ENCODE measurements at places on chromosomes 4 and X.
A peak's percentile ranks its signal among the peaks of the same experiment; 100 is the strongest.

DNA sequence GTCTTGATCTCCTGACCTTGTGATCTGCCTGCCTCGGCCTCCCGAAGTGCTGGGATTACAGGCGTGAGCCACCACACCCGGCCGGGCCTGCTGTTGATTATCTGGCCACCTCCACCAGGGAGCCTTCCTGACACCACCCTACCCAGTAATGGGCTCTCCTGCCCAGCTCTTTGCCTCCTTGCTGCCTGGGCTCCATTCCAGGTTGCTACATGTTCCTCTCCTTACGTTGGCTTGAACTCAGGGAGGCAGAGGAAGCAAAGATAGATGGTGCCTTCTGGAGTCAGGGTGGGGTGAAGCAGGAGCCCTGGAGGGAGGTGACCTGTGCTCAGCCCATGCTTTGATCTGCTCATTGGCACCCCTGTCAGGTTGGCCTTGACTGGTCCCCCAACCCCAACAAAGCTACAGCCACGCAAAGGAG, 26.3 kb downstream of the FLNA start:
- no peak for DNase-seq

DNA sequence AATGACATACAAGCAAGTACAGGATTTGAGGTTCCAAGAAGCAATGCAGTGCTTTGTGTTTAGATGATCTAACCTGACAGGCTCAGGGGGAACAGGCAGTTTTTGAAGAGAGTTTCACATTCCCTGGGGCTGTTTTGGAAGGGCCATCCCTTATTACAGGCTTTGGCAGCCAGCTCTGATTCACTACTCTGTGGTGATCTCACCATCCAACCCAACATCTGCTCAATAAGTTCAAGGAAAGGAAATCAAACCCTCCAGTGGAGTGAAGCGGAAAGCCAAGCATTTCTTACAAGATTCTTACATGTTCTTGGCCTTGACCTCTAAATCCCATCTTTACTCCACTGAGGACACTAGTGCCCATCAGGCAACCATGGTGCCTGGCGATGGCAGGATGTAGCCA, 7.5 kb downstream of the IDS start:
- DNase-seq: no peak

DNA sequence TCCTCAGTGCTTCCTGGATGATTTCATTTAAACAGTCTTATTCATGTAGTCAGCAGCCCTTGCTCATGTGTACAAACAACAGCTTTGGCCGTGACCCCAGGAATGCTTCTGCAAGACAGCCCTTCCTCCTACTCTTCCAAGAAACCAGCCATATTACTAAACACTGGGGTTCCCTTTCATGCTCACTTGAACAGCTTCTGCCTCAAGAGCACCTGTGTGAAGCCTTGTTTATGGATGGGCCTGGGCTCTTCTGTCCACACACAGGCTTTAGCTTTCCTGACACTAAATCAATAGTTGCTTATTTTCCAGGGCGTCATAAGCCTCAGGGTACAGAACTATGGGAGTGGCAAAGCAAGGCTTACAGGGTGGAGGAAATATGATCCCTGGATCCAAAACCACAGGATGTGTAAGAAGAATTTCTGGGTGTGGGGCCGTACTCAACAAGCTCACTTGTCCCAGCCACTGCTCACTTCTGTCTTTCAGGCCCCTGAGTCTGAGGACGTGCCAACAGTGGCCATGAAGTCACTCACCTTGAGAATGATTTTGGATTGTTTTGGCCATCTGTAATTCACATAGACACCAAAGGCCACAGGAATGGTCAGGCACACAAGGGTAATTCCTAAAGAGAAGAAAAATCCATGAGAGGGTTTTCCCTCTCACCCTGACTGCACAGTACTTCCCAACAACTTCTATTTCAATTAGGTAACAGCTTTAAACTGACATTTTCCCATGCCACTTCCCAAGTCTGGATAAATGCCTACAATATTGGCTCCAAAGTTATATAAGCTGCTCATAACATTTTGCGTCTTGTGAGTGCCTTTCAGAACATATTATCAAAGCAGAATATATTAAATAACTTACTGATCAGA, 17.7 kb downstream of the SLC10A6 start:
- DNase-seq: no peak

- no peak for DNase-seq
These were observed 21.6 kb downstream of the RBBP7 start for GRCh38 chrX:16848541-16848940.

DNA sequence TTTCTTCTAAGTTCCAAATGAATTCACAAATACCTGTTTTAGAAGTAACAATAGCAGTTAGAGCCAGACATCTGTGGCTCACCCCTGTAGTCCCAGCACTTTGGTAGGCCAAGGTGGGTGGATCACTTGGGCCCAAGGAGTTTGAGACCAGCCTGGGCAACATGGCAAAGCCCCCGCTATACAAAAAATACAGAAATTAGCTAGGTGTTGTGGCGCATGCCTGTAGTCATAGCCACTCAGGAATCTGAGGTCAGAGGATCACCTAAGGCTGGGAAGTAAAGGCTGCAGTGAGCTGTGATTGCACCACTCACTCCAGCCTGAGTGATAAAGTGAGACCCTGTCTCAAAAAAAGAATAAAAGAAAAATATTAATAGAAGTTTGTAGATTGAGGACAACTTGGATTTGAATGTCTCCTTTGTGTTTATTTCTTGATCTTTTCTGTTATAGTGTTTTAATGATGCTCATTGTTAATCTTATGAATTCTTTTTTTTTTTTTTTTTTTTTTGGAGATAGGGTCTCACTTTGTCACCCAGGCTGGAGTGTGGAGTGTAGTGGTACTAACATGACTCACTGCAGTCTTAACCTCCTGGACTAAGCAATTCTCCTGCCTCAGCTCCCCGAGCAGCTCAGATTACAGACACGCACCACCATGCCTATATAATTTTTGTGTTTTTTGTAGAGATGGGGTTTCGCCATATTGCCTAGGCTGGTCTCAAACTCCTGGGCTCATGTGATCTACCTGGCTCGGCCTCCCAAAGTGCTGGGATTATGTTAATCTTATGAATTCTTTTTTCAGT, 30.7 kb upstream of the RAPGEF2 start:
- no peak for DNase-seq

- no peak for DNase-seq
These were observed 1.1 kb downstream of the PRDM8 start for GRCh38 chr4:80198441-80198837.

DNA sequence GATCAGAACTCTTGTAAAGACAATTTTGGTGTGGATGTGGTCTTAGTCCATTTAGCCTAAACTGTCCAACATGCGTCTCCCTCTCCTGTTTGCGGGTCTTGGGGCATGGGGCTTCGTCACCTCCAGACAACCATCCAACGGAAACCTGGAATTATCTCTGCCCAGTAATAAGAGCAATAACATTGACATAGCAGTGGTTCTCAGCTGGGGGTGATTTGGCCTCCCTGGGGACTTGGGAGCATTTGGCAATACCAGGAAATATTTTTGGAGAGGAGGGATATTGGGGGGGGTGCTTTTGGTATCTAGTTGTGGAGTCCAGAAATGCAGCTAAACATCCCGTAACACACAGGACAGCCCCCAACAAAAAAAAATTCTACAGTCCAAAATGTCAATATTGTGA, 47.2 kb downstream of the SEL1L3 start:
- DNase-seq: no peak

GRCh38 chr4:162016991-162017390, 146.8 kb downstream of the FSTL5 start:
- no peak for DNase-seq

DNA sequence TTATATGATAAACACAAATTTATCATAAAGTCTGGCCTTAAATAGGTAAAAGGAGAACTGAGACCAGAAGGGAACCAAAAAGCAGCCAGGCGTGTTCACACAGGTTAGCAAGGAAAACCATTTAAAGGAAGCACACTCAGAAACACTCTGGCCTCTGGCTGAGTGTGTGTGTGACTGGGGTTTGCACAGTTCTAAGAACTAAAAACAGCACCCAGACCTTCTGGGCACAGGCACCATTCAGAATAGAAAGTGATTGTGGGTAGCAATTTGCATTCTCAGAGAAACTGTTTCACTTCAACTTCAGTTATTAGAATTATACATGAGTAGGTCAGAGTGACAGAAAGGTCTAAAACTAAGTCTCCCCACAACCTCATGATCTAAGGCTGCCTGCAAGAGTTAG, 10.0 kb downstream of the GPR82 start:
- DNase-seq: peak; percentile 0

GRCh38 chr4:67684839-67685531, 16.0 kb downstream of the UBA6 start:
- no peak for DNase-seq

DNA sequence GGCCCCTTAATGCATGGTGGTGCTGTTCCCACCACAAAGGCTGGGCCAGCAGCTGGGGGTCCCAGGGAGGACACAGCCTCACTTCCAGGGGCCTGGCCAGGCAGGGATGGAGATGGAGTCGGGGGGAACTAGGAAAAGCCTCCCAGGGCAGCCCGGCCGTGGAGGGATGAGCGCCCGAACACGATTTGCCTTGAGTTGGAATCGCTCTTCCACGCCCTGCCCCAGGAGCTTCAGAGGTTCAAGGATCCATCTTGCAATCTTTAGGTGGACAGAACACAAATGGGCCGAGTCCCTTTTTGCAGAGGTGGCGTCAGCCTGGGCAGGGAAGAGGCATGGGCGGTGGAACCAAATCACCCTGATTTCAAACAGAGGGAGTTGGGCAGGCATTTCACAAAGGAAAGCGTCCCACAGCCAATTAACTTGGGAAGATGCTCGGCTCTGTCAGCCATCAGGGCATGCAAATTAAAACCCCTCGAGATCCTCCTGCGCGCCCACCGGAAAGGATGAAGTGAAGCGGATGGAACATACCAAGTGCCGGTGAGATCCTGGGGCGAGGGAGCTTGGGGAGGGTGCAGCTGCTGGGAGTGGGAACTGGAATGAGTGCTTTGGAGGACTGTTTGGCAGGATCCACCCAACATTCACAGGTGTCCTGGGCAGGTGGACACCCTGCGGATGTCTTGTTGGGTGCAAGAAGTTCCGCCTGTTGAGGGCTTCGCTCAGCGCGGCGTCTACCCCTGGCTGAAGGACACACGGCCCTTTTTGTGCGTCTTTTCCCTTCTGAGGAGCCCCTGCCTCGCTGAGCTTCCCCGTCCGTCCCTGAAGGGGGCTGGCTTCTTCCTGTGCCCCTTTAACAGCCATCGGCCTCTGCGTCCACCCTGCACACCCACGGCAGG, 75.7 kb downstream of the HTRA3 start:
- DNase-seq: no peak

DNA sequence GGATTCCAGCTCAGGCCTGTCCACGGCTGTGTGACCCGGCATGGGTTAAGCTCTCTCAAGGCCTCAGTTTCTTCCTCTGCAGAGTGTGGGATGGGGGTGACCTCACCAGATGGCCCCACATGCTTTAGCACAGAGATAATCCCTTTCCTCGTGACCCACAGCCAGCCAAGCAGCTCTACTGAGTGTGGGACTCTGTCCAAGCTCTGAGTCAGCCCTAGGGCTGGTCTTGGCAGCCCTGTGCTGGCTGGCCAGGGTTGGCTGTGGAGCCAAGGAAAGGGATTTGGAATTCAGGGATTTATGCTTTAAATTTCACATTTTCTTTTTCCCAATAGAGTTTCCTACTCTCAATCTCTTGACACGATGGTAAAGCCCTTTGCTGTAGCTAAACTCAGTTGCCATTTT, 19.7 kb upstream of the SPON2 start:
- no peak for DNase-seq

DNA sequence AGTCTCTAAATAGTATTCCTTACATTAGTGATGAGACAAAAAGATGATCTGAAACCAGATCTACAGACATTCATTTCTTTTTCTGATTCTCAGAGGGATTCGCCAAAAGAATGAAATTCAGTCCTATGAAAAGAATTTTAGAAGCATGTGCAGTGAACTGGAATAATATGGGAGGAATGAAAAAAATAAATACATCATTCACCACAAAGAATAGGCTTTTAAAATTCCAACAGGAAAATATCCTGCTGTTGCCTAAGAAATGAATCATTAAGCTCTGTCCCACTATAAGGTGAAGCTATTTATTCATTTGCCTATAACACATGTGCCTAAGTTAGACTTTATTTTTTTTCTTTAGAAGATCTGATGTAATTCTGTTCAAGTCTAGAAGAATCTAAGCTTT, 165.9 kb downstream of the IL15 start:
- no peak for DNase-seq

- no peak for DNase-seq
These were observed 2.0 kb upstream of the ATRX start for GRCh38 chrX:77788050-77788449.

GRCh38 chr4:156771171-156771837, 200.3 kb downstream of the PDGFC start:
- DNase-seq: no peak

DNA sequence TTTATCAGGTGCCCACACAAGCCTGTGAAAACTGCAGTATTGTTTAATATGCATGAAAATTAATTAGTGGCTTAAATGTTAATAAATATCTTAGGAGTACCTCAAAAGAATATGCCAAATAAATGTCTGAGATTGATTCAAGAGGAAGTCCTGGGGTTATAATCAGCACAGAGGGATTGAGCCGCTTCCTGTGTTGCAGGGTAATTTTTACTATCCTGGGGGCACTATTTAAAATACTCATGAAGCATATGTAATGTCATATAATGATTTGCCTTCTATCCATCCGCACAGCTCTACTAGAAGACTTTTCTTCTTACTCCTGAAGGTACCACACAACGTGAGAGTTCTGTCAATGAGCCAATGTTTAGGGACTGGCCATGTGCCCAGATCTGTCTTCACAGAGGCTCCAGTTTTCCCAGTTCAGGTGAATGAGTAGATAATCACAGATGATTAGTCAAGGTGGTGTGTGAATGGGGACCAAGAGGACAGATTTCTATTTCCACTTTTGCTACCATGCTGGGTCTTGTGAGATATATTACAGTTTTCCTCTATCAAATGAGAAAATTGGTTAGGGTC, 233.3 kb downstream of the USP46 start:
- no peak for DNase-seq

DNA sequence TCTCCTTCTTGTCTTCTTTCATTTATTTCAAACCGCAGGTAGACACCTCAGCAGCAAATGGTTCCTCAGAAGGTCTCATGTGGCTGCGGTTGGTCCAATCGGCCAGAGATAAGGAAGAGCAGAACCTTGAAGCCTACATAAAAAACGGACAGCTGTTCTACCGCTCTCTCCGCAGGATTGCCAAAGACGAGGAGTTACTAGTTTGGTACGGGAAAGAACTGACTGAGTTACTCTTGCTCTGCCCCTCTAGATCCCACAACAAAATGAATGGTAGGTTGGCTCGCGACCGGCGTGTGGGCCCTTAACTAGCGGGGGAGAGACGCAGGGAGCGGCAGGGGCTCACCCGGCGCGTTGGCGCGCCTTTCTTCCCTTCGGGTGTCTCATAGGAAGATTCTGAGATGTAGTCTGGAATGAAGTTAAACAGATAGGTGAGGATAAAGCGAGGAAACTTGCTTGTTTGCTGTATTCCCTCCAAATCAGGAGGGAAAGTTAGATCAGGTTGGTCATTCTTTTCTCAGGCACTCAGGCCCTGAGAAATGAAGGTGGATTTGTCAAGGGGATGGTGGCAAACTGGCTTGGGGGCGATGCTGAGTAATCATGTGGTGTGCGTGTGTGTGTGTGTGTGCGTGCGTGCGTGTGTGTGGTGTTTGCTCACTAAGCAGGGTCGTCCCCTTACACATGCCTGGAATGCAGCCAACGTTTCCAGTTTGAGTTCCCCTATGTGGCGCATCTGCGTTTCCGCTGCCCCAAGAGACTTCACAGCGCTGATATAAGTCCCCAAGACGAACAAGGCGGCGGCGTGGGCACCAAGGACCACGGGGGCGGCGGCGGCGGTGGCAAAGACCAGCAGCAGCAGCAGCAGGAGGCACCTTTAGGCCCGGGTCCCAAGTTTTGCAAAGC, 4.2 kb downstream of the PRDM8 start:
- peak; percentile 33 for DNase-seq

Data from activated CD4-positive, CD25-positive, alpha-beta regulatory T cell treated with anti-CD3 and anti-CD28 coated beads, Interleukin-2, amount 50 U/mL, for 16 hours (primary cell).